ENCODE measurements at places on chromosomes 6 and 20.

GRCh38 chr20:60254901-60255411 is 296.7 kb downstream of the CDH26 start:
- DNase-seq: no peak

- no peak for DNase-seq
These were observed 12.3 kb upstream of the SSTR4 start for GRCh38 chr20:23022849-23023248.

DNA sequence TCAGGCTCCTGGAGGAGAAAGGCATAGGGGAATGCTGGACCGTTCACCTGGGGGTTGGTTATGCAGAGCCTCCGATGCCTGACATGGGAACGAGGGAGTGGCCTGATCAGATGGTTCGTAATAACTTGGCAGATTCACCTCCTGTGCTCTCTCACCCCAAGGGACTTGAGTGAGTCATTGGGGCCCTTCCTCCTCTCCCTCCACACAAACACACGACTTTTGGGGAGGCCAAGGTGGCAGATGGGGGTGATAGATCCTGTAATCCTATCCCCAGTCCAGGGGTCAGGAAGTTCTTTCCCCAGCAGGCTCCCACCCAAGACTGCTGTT is 45.6 kb upstream of the ARFGEF2 start:
- no peak for DNase-seq

GRCh38 chr6:13048113-13048512 is 280.2 kb downstream of the TBC1D7 start:
- no peak for DNase-seq

DNA sequence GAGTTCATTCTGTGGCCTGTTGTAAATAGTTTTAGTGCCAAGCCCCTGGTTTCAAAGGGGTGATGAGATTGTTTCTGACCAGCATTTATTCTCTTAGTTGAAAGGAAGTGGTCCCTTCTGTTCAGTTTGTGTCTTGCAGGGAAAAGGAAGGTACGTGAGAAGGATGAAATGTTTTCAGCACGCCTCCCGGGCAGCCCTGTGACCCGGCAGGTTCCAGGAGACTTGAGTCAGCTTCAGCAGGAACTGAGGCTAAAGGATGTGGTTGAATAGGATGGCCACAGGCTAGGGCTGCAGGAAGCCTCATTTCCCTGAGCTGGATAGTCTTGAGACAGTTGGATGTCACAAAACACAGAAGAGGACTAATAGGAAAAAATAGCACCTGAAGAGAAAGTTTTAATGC is 132.4 kb upstream of the SYNDIG1 start:
- DNase-seq: no peak

DNA sequence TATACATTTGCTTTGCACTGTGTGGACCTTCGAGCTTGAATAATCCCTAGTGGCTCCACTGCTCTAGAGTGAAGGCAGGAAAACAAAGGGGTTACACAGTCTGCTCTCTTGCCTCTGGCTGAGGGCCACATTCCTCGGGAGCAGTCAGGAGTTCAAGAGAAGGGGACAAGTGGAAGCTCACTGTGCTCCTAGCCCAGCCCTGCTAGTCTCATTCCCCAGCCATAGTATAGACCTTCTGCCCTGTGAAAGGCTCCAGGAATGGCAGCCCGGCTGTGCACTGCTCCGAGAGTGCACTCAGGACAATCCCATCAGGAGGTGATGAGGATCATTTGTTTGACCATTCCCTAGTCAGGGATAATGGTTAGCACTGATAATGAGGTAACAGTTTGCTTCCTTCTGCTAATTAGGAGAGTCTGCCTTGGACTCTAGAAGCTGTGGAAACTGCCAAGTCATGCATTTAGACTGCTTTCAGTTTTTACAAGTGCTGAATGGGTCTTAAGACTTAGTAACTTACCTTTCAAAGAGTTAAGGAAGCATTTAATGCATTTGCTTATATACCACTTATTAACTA is 8.5 kb downstream of the IYD start:
- DNase-seq: no peak

DNA sequence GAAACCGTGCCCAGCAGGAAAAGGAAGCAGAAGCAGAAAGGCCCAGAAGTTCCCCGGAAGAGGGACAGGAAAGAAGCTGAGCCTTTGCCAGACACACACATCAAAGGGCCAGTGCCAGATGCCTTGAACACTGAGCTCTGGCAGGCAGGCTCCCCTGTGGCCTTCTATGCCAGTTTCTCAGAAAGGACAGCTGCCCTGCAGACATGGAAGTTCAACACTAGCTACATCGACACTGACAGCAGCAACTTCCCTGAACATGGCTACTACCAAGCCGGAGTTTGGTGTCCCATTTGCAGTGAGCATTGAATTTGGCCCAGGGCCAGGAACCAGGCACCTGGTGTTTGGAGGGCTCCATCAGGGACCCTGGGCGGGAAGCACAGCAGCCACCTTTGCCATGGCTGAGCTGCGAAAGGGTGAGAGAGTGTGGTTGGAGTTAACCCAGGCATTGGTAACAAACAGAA is 8.0 kb upstream of the RAET1E start:
- DNase-seq: peak; percentile 16

- no peak for DNase-seq
These were observed 14.6 kb downstream of the MYH7B start for GRCh38 chr20:34970193-34970840.

DNA sequence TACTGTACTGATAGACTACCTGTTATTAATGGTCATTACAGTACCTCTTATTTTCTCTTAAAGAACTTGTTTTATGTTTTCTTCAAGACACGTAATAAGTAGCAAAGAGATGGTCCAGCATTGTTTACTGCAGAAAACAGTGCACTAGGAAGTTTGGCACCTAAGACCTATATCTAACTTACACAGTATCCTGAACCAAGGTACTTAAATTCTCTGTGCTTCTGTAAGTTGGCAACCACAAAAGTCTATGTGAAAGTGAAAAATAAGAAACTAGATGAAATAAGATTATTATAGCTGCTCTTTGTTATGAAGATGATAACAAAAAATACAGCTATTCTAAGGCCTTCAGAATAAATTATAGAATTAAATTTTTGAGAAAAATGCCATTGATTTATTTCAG is 411.7 kb upstream of the SOX4 start:
- DNase-seq: no peak

DNA sequence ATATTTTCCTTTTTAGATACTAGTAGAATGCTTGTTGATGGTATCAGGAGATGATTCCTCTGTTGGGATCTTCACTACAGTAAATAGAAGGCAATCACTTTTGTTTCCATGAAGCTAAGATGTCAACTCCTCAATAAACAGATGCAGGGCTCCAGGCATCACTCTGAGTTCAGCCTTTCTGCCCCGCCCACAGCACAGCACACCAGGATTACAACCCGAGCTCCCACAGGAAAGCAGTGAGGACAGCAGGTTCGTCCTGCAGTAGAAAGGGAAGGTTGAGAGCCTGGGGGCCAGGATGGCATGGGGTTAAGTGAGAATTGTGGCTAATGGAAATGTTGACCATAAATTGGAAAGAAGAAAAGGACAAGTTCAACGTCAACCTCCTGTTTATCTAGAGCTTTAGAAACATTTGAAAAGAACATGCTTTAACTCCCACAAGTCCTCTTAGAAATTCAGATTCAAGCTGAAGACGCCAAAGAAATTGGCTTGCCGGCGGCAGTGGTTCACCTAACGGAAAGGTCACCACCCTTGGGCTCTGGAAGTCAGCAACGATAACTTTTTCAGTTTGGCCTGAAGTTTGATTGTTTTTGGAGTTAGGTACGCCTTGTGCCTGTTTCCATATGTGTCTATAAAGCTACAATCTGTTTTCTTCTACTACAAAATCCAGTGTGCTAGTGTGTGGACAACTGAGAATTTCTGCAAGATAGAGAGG is 144.4 kb upstream of the PDE10A start:
- no peak for DNase-seq

DNA sequence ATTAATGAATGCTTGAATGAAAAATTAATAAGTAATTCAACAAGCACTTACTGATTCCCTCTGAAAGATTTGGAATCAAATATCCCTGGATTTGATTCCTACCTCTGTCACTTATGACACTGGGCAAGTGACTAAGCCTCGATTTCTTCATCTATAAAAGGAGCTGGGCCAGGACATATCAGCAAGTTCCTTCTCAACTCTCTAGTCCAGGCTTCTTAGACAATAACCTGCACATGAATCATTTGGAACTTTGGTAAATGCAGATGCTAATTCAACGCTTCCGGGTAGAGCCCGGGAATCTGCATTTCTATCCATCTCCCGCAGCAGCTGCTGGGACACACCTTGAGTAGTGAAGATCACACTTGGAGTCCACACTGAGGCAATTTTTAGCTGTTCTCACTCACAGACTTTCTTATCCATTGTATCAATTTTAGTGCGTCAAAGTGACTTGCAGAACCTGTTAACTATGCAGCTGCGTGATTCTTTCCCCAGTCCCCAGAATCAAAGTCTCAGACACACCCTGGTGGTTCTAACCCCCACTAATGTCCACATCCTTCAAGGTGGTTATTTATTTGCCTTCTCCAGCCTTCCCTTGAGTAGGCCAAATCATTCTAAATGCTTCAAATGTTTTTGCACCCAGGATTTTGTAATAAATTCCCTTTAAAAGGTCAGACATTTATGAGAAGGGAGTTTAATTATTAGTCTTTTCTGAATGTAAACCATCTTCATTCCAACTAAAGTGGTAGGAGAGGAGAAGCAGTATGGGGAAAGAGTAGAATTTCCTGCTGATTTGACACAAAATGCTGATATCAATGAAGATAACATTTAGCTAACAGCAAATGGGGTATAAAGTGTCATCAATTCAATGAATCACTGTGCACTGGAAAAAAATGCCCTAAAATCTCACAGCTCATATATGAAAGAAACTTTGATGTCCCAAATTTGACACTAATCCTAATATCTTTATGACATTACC is 26.0 kb upstream of the CCND3 start:
- DNase-seq: peak; percentile 22

DNA sequence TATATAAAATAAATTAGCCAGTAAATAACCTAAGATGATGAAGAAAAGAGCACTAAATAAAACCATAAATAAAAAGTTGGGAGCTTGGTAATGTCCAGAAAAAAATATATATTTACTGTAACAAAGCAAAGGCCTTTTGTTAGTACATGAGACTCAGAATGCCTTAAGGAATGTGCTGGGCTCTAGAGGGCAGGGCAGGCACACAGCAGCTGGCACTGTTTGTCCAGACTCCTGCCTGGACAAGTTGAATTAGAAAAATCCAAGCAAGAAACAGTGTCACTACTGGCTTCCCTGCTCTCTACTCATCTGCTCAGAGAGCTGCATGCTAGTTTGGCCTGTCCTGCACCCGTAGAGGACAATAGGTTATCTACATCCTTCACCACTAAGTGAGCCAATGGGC is 8.8 kb downstream of the DEFB129 start:
- no peak for DNase-seq

- DNase-seq: no peak
These were observed 80.7 kb upstream of the MRAP2 start for GRCh38 chr6:83952830-83953229.

- no peak for DNase-seq
These were observed 229.5 kb upstream of the RNF24 start for GRCh38 chr20:4244700-4245485.

DNA sequence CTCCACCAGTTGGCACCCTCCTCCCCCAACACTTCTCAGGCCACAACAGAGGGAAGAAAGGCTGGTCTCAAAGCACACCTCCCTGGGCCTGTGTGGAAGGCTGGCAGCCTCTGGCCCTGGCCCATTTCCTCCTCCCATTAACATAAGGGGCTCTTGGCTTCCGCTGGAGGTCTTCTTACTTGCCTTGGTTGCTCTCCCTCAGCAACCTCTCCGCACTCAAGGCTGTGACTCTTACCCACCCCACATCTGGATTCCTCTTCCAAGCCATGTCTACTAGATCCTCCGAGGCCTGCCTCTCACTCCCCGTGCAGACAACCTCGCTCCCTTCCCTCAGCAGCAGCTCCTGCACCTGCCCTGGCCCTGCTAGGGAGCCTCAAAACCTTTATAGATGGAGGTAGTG is 112.2 kb upstream of the PRND start:
- DNase-seq: no peak

DNA sequence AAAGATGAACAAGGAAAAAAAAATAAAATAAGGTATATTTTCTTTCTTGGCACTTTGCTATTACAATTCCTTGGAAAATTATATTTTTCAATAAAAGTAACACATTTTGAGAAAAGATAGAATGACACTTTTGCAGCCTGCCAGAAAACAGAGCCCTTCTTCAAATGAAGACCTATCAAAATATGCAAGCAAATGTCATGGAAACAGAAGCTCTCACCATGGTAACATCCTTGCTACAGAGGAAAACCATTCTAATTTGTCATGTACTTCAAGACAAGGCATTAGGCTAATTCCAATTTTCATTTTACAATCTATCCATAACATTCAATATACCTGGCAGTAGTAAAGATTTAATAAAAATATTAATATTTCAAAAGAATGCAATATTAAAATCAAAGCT is 177.9 kb downstream of the RNGTT start:
- no peak for DNase-seq

- DNase-seq: no peak
These were observed 143.6 kb upstream of the TNFAIP3 start for GRCh38 chr6:137723273-137724017.

- DNase-seq: no peak
These were observed 63.4 kb upstream of the ELOVL5 start for GRCh38 chr6:53412021-53412715.

- DNase-seq: peak; percentile 45
These were observed 71.1 kb upstream of the THEMIS start for GRCh38 chr6:127971945-127972391.

DNA sequence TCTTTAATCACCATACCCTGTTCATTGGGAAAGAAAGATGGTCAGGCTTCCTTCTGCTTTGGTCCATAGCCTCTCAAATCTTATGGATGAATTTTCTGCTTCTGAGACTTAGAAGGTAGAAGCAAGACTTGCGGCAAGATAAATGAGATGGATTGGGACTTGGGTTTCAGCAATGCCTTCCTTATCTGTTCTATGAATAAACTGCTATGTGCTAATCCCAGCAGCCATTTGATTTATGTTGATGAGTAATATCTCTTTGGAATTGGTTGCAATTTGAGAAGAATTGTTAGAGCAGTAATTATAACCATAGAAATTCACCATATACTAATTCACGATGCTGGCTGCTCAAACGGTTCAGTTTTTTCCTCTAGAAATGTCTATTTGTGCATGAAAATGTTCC is 48.3 kb downstream of the TXLNB start:
- DNase-seq: no peak

DNA sequence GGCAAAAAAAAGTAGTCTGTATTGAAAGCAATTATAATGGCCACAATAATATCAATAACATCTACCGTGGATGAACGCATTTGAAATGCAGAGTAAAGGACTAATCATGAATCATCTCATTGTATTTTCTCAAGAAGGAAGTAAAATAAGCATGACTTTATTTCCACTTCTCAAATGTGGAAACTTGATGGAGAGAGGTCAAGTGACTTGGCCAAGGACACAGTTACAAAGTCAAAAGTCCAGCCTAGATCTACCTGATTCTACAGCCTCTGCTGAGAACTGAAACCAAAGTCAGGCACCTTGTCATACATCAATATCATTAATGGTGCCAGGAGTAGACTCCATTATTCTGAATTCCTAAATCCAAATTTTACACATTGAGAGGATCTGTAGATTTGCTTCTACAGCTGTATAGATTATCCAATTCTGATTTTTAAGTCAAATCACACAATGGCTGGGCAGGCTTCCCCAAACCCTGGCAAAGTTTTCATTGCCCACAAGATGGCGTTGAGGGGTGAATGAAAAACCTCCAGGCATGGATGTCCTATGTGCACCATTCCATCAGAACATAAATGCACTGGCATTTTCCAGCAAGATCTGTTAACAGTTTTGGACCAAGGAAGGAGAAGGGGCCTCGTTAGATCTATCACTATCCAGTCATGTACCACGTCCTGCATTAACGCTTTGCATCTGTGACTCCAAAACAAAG is 423.1 kb downstream of the MAFB start:
- no peak for DNase-seq

Data from stimulated activated CD8-positive, alpha-beta memory T cell treated with anti-CD3 and anti-CD28 coated beads, Interleukin-4, amount 100 ng/mL, for 48 hours (primary cell).